ENCODE measurements at places on chromosomes 2 and 18.

DNA sequence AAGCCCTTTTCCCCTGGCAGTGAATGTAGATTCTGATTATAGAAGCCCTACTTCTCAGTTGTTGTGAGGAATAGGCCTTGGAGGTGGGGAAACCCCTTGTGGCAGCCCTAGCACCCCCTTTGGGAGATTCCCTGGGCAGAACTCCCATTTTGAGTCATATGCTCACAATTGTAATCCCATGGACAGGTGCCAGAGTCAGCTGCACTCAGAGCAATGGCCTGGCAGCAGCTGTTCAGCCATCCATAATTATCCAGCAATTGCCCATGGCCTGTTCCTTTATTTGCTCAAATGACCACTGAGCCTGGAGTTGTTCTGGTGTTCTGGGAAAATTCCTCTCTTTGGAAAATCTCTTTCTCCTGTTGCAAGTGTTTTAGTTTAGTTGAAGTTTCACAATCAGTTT lies 71.7 kb downstream of the PTRHD1 start:
- peak; percentile 86 for DNase-seq

DNA sequence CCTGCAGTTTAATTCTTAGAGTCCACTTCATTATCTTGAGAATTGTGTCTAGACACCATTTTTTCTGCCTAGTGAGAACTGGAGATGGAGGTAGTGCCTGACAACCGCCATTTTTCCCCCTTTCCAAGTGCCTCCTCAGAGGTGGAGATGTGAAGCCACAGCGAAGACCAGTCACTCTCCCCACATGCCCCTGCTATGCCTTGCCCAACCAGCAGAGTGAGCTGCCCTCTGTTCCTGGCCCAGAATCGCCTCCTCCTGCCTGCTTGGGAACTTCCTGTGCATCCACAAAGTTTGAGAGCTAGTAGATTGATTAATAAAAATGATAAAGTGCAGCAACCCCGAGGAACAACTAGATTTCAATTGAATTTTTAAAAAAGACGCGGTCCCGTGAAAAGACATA lies 123.3 kb downstream of the CLIP4 start:
- DNase-seq = no peak

GRCh38 chr18:25243754-25244153 lies 108.2 kb downstream of the ZNF521 start:
- no peak for DNase-seq

GRCh38 chr2:214169736-214170135 lies 241.1 kb upstream of the VWC2L start:
- peak; percentile 43 for DNase-seq

GRCh38 chr2:158634627-158635026 lies 160.5 kb upstream of the DAPL1 start:
- no peak for DNase-seq

DNA sequence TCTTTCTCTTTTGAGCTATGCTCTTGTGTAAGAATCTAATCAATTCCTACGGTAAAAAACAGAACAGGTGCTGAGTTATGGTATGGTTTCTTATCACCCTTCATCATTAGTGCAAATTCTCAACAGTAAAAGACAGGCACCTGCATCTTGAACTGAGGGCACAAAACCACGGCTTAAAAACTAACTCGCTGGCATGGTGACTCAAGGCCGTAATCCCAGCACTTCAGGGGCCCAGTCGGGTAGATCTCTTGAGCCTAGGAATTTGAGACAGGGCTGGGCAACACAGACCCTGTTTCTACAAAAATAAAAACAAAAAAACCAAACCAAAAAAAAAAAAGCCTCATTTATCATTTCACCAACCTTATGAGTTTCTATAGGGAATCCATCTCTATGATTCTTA lies 33.3 kb downstream of the THAP4 start:
- DNase-seq = no peak

DNA sequence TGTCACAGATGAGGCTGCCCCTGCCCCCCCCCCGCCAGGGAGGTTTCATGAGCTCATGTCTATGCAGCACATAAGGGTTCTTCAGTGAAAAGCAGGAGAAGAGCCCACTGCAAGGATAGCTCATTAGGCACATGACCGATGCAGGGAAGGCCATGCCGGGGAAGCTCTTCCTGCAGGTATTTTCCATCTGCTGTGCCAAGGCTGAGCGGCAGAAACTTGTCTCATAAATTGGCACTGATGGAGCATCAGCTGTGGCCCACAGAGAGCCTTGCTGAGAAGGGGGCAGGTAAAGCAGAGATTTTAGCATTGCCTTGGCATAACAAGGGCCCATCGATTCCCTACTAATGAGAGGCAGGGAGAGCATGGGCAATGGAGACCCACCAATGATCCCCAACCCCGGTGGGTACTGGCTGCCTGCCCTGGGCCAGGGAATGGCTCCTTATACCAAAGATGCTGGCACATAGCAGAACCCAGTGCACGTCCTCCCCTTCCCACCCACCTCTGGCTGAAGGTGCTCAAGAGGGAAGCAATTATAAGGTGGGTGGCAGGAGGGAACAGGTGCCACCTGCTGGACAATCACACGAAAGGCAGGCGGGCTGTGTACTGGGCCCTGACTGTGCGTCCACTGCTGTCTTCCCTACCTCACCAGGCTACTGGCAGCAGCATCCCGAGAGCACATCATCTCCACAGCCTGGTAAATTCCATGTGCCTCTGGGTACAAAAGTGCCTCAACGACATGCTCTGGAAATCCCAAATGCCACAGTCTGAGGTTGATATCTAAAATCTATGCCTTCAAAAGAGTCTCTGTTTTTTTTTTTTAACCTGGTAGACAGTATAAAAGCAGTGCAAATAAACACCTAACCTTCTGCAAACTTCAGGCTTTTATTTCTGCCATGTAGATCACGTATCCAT lies 41.4 kb downstream of the STEAP3 start:
- DNase-seq = peak; percentile 43
